AML-193 (cell line): ENCODE measurements at places on chromosomes 7 and 10.
A peak's percentile ranks its signal among the peaks of the same experiment; 100 is the strongest.

GRCh38 chr10:104209575-104210198 is 22.5 kb downstream of the CFAP43 start:
- peak; percentile 45 for DNase-seq

DNA sequence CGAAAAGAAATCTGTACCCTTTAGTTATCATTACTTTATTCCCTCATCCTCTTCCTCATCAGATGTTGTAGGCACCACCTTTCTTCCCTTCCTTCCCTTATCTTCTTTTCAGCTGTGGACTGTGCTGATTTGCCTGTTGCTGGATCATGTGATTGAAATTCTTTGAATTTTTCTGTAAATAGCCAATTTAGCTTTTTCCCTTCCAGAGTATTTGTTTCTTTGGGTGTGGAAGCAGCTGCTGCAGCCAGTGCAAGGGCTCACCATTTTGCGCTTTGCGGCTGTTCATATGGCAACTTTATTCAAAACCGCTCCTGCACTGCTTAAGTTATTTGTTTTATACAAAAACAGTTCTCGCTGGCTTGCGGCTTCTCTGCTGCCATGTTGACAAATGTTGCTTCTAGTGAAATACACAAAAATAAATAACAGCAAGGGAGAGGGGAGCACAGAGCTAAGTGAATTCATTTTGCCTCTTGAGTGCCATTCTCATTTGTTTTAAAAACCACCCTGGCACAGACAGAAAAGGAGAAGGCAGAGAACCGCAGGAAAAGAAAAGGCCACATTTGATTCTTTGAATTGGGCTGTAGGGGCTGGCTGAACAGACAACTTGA is 151.2 kb downstream of the AUTS2 start:
- DNase-seq = no peak

DNA sequence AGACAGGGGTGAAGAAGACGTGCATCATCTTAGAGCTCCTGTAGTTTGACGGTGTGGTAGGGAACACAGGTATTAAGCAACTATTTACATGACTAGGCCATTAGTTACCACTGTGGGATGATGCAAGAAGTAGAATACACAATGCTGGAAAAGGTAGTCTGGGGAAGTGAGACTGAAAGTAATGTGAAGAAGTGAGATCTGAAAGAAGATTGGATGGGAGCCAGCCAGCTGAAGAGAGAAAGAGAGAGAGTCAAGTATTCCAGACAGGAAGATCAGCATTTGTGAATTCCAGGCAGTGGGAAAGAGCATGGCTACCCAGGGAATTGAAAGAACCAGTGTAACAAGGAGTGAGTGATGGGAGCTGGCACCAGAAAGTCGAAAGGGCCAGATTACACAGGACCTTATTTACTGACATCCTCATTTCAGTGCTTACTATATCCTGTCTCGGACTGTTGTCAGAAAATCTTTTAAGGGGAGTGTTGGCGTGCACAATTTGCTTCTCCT is 4.0 kb upstream of the CFAP58 start:
- peak; percentile 70 for DNase-seq

GRCh38 chr10:15849316-15849715 is 11.0 kb downstream of the MINDY3 start:
- DNase-seq = peak; percentile 44

GRCh38 chr10:75646218-75646915 is 214.9 kb downstream of the LRMDA start:
- no peak for DNase-seq

GRCh38 chr7:131004371-131004770 is 270.4 kb upstream of the KLF14 start:
- DNase-seq = peak; percentile 71

DNA sequence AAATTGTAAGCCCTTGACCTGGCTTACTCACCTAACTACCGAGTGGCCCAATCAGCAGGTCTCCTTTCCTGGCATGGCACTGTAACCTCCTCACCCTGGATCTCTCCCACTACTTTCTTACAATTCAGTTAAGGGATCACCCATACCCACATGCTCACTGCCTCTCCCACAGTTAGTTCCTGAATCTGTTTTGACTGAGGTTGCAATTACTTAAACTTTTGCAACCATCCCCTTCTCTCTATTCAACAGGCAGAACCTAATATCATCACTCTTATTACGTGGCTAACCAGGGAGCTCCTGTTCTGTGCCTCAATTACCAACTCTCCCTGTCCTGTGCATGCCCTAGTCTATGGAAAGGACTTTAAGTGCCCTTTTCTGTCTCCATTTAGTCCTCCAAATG is 84.2 kb upstream of the IKZF1 start:
- DNase-seq = peak; percentile 74

GRCh38 chr10:104146882-104147281 is 24.9 kb downstream of the SFR1 start:
- DNase-seq = no peak

GRCh38 chr7:53111031-53111430 is 75.6 kb downstream of the POM121L12 start:
- DNase-seq = no peak

DNA sequence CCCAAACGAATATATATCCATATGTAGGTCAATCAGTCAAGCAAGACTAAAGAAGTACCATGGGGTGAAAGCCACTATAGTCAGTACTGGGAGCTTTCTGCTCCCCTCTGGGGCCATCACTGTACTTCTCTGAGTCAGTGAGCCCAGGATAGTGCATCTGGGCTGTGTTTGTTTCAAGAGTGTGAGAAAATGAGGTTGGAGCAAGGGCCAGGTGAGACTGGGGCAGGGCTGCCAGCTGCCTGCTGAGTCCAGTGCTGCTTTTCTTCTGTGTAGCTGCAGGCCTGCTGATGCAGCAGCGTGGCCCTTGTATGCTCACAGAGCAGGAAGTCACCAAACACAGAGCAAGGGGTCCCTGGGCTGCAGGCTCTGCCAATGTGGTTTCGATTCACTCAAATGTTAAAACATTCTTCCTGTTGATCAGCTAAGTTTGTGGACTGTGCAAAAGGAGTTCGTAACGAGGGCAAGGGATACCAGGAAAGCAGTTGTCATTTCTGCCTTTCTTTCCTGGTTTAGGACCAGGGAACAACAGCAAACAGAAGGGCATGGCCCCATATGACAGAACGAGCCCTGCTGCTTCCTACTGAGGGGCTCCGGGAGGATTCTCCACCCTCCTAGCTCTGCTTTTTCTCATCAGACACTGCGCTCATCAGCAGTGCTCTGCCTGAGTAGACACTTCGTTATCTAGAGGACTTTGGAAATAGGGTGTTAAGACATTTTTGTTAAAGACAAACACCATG is 65.4 kb upstream of the TNS3 start:
- DNase-seq = no peak

- DNase-seq = no peak
Measured at GRCh38 chr10:123655751-123656150, 10.4 kb upstream of the GPR26 start.

- DNase-seq = peak; percentile 74
Measured at GRCh38 chr7:80679921-80680907, 41.8 kb downstream of the CD36 start.

DNA sequence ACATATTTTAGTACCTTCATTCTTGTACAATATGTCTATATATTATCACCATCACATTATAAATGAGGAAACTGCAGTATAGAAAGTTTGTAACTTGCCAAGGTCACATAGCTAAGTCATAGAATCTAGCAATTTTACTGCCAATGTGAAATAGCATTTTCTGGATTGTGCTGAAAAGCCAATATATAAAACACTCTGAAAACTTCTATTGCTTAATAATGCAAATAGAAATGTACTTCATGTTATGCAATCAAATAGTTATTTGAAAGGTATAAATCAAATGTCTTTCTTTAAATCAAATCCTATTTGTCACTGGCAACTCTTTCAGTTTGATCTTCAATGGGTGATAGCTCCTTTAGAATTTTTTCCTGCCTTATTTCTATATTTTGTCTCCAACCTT is 129.5 kb downstream of the TMEM26 start:
- no peak for DNase-seq

- no peak for DNase-seq
Measured at GRCh38 chr10:109676703-109677102, 246.6 kb downstream of the XPNPEP1 start.

GRCh38 chr10:59234194-59234593 is 57.8 kb downstream of the PHYHIPL start:
- DNase-seq = no peak

DNA sequence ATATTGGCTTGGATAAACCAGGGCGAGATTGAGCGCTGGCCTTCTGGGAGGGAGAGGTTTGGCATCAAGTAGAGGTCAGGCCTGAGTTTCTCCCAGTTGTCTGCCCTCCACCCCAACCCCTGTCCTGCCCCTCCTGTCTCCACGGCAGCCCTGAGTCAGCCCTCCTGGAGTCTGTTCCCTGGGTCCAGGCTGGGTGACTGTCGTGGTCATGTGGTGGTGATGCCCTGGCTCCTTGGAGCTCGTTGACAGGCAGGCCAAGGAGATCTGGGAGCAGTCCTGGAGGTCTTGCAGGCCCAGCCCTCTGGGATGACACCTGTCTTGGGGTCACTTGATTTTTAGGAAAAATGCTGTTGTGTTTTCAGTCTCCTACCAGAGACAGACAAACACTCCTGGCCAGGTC is 53.6 kb upstream of the PODXL start:
- no peak for DNase-seq
